ENCODE measurements at places on chromosomes 5 and 9.

- H3K27me3 ChIP-seq = no peaks in the 10 kb centered on the region
- no peaks in the 10 kb centered on the region for H3K4me1 ChIP-seq
- DNase-seq = no peak
- H3K27ac ChIP-seq = no peak overlapping the region
Measured at GRCh38 chr9:71136696-71137095, 15.3 kb upstream of the TRPM3 start.

- H3K27me3 ChIP-seq = no peaks in the 10 kb centered on the region
- H3K36me3 ChIP-seq = no peaks in the 10 kb centered on the region
- H3K4me1 ChIP-seq = no peaks in the 10 kb centered on the region
Measured at GRCh38 chr5:82480331-82480730, 202.2 kb upstream of the RPS23 start.

GRCh38 chr9:130893341-130894101 is 3.1 kb downstream of the QRFP start:
- H3K4me3 ChIP-seq = peak overlapping the region; percentile 53
- no peak for DNase-seq
- H3K4me1 ChIP-seq = peaks cover 3% of the 10 kb centered on the region
- no peaks in the 10 kb centered on the region for H3K27me3 ChIP-seq

- peak overlapping the region; percentile 90 for H3K27ac ChIP-seq
- H3K4me1 ChIP-seq = peaks cover 82% of the 10 kb centered on the region
- H3K27me3 ChIP-seq = no peaks in the 10 kb centered on the region
- no peaks in the 10 kb centered on the region for H3K36me3 ChIP-seq
- no peak overlapping the region for H3K4me3 ChIP-seq
Measured at GRCh38 chr5:132474131-132474723, 16.3 kb downstream of the IRF1 start.
